Right cardiac atrium (tissue), 5 donors: ENCODE measurements at places on chromosomes 4 and X. TPM values are rescaled to one million over a fixed set of nuclear protein-coding genes. Genes with fewer than 3 reads are reported as not detected.

Gene MXRA5
- polyA plus RNA-seq, result 0.34 TPM

Gene GRIA3
- 1.6 TPM for polyA plus RNA-seq

Gene RIPPLY1
- not detected for polyA plus RNA-seq

Gene ACE2
- polyA plus RNA-seq, result 3.6 TPM

Gene MAGEA2B
- polyA plus RNA-seq, result not detected

Gene DMD
- polyA plus RNA-seq, result 49.5 TPM

Gene FGF5
- not detected for polyA plus RNA-seq

Gene PDCL2
- polyA plus RNA-seq, result not detected

Gene NPNT
- polyA plus RNA-seq, result 4.8 TPM

Gene CXCL9
- 0.16 TPM for polyA plus RNA-seq

Gene PLAC1
- polyA plus RNA-seq, result not detected

Gene HSFX4
- not detected for polyA plus RNA-seq

Gene MBNL3
- polyA plus RNA-seq, result 19.2 TPM

Gene TRPC5OS
- polyA plus RNA-seq, result not detected

Gene ZDHHC15
- polyA plus RNA-seq, result 2.0 TPM

Gene SMIM10
- 12.6 TPM for polyA plus RNA-seq

Gene FGFBP1
- not detected for polyA plus RNA-seq

Gene ARMCX2
- polyA plus RNA-seq, result 27.7 TPM

Gene PCDH10
- polyA plus RNA-seq, result 0.63 TPM

Gene ASMT
- not detected for polyA plus RNA-seq

Gene PLAC8
- 1.6 TPM for polyA plus RNA-seq

Gene GCNA
- 0.81 TPM for polyA plus RNA-seq

Gene RAP2C
- 9.8 TPM for polyA plus RNA-seq

Gene SPIN2B
- polyA plus RNA-seq, result 9.0 TPM

Gene TCP11X2
- not detected for polyA plus RNA-seq

Gene GPR173
- polyA plus RNA-seq, result 1.00 TPM

Gene DNAAF6
- not detected for polyA plus RNA-seq

Gene HELT
- polyA plus RNA-seq, result not detected

Gene IRS4
- not detected for polyA plus RNA-seq

Gene PAGE2
- not detected for polyA plus RNA-seq

Gene CNGA2
- polyA plus RNA-seq, result not detected

Gene SUPT20HL2
- polyA plus RNA-seq, result not detected

Gene PPBP
- not detected for polyA plus RNA-seq

Gene PDLIM5
- 407 TPM for polyA plus RNA-seq

Gene PAGE5
- not detected for polyA plus RNA-seq

Gene ERVMER34-1
- polyA plus RNA-seq, result 2.3 TPM

Gene RGS12
- 20.8 TPM for polyA plus RNA-seq

Gene PPEF1
- 0.36 TPM for polyA plus RNA-seq

Gene PPID
- 39.9 TPM for polyA plus RNA-seq

Gene PITX2
- polyA plus RNA-seq, result 0.57 TPM

Gene CABS1
- not detected for polyA plus RNA-seq

Gene NPY2R
- 0.05 TPM for polyA plus RNA-seq

Gene IGFBP7
- polyA plus RNA-seq, result 809 TPM

Gene MAGED4
- polyA plus RNA-seq, result 1.3 TPM

Gene SSX4B
- not detected for polyA plus RNA-seq

Gene BEND2
- polyA plus RNA-seq, result 0.18 TPM

Gene SSX2
- polyA plus RNA-seq, result not detected

Gene CCDC120
- 1.2 TPM for polyA plus RNA-seq

Gene ABCB7
- polyA plus RNA-seq, result 15.6 TPM
